ENCODE measurements at places on chromosomes 7 and 10. TPM values are rescaled to one million over a fixed set of nuclear protein-coding genes. Genes with fewer than 3 reads are reported as not detected.

- H3K4me1 ChIP-seq: no peaks in the 10 kb centered on the region
- H3K27ac ChIP-seq: no peak overlapping the region
- peaks cover 10% of the 10 kb centered on the region for H3K27me3 ChIP-seq
- no peak for DNase-seq
- H3K4me3 ChIP-seq: no peak overlapping the region
Observed at GRCh38 chr10:85647741-85648140, 718.9 kb downstream of the GRID1 start.

- peaks cover 23% of the 10 kb centered on the region for H3K36me3 ChIP-seq
- DNase-seq: no peak
- H3K4me1 ChIP-seq: peaks cover 11% of the 10 kb centered on the region
- no peaks in the 10 kb centered on the region for H3K27me3 ChIP-seq
- H3K27ac ChIP-seq: no peak overlapping the region
- no peak overlapping the region for H3K4me3 ChIP-seq
Observed at GRCh38 chr7:107322015-107322414, 147.8 kb upstream of the GPR22 start.

DNA sequence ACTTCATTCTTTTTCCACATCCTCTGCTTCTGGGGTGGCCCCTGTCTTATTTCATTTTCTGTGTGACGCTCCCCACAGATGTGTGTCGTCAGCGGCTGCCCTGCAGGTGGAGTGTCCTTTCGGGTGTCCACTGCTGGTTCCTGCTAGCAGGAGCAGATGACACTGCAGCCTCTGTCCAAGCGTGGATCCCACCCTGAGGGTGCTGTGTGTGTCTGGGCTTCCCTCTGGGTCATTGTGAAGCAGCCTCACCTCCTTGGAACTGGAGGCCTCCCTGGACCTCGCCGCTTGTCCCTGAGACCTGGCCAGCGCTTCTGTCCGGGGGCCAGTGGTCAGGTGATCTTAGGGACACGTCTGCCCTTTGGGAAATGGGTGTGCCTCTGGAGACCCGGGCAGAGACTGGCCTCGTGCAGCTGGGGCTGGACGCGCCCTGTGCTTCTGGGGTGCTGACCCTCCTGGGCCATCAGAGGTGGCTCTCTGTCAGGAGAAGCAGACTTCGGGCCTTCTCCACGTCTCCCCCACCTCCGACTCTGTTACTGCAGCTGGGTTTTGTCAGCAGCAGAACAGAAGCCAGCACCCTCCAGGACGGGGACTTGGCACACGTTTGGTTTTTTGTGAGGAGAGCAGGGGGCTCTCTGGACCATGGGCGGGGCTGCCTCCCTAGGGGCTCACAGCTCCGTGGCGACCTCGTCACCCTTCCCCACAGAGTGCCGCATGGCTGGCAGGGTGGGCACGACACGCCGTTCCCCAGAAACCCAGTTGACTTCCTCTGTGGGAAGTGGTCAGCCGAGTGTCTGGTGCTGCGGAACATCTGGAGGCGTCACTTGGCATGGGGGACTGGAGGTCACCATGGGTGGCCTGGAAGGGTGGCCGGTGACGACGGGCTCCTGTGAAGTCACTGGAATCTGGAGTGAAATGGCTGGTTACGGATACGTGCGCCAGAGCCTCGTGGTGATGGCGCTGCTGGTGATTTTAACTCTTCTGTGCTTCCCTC lies 48.4 kb downstream of the INPP5A start:
- H3K4me1 ChIP-seq: peaks cover 86% of the 10 kb centered on the region
- peak; percentile 53 for DNase-seq
- peak overlapping the region; percentile 86 for H3K27ac ChIP-seq
- no peaks in the 10 kb centered on the region for H3K36me3 ChIP-seq

HHEX gene
- total RNA-seq: 2.1 TPM
